ENCODE measurements at places on chromosomes 11 and 22.

GRCh38 chr11:100581318-100581717, 105.8 kb upstream of the ARHGAP42 start:
- no peak for DNase-seq

- DNase-seq, result peak; percentile 24
These were observed 42.3 kb upstream of the LINC01488 start for GRCh38 chr11:69439127-69439526.

GRCh38 chr11:70788248-70789022, 390.1 kb downstream of the CTTN start:
- DNase-seq, result no peak

- DNase-seq, result no peak
These were observed 21.5 kb downstream of the KCTD21 start for GRCh38 chr11:78166855-78167469.

- DNase-seq, result no peak
These were observed 30.1 kb downstream of the TIMP3 start for GRCh38 chr22:32831584-32831983.

DNA sequence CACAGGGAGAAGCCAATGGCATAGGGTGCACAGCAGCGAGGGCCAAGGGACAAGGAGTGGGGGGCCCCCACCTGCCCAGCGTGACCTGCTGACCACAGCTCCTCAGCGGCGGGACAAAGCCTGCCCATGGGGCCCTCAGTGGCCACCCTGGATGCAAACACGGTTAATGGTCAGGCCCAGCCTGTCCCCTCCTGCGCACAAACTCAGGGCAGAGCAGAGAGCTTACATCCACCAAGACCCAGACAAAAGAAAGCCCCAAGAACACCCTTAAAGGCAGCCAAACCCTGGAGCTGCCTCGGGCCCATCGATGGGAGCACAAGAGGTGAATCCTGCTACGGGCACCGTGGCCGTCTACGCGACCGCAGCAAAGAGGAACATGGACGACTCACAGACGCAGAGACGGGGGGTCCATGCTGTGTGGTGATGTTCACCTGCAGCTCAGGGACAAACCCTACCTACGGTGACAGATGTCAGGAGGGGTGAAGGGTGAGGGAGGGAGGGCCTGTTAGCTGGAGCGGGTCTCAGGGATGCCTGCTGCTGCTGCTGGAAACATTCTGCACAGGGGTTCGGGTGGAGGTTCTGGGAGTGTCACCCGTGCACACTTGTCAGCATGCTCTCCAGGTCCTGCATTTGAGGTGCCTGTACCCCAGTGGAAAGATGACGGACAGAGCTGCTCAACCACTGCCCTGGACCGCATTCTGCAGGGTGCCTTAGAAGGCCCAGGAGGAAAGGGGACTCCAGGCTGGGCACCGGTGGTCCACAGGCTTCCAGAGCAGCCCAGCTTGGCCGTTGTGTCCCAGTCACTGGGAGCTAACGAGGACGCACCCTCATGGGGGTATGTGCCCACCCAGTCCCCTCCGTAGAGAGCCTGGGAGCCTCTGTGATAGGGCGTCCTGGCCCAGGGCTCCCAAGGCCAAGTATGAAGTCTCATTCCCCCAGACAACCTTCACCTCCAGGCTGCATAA, 11.6 kb downstream of the ASCL2 start:
- no peak for DNase-seq

- DNase-seq, result no peak
These were observed 12.2 kb downstream of the FAR1 start for GRCh38 chr11:13680501-13681264.

DNA sequence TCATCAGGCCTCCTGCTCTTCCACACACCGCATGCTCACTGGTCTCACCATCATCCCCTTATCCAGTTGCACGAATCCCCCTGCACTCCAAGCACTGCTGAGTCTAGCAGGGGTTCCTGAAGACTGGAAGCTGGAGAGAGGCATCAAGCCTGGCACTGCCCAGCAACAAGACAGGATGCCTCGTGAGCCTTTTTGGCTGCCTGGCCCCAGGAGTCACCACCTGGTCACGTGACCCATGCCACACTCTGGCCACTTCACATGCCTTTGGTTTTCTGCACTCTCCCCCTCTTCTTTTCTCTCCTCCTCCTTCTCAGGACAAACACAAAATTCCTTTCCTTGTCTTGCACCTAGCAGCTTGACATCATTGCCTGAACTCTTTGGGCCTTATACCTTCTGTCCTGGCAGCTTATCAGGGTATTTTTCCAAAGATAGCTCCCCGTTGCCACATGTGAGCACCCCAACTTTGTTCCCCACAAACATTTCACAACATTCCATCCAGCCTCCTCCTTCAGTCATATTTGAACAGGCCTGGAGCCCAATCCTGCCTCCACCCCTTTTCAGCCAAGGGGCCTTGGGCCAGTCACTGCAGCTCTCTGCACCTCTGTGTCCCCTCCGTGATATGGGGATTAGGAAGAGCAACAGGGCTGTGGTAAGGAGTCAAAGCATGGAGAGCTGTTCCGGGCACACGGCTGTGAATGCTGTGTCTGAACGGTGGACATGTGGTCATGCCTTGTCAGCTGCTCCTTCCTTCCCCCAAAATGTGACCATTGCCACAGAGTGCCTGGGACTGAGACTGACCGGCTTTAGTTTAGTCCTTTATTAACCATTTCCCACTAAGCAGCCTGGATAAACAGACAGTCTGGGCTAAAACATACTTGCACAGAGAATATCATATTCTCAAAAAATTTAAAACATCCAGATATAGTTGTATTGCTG, 2.8 kb upstream of the PACSIN2 start:
- DNase-seq, result no peak

DNA sequence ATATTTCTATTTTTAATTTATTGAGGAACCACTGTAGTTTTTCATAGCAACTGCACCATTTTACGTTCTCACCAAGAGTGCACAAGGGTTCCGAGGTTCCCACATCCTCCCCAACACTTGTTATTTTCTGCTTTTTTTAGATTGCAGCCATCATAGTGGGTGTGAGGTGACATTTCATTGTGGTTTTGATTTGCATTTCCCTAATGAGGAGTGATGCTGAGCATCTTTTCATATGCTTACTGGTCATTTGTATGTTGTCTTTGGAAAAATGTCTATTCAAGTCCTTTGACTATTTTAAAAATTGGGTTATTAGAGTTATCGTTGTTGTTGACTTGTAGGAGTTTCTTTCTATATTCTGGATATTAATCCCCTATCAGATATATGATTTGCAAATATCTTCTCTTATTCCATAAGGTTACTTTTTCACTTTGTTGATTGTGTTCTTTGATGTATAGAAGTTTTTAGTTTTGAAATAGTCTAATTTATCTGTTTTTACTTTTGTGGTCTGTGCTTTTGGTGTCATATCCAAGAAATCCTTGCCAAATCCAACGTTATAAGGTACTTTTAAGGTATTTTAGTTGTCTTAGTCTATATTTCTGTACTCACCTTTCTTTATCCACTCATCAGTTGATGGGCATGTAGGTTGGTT, 9.0 kb downstream of the NEAT1 start:
- DNase-seq, result peak; percentile 8

GRCh38 chr11:63243533-63243932, at the start of gene SLC22A25:
TSS of gene SLC22A25 (minus strand) at chr11:63243599. CDS start at chr11:63229652, 13,947 bp downstream.
- no peak for DNase-seq

- DNase-seq, result peak; percentile 72
These were observed 9.6 kb upstream of the PDE2A start for GRCh38 chr11:72683782-72684200.

GRCh38 chr11:119683783-119684182, 45.2 kb downstream of the NECTIN1 start:
- DNase-seq, result no peak

GRCh38 chr11:6962673-6963072, 36.4 kb downstream of the ZNF215 start:
- no peak for DNase-seq

DNA sequence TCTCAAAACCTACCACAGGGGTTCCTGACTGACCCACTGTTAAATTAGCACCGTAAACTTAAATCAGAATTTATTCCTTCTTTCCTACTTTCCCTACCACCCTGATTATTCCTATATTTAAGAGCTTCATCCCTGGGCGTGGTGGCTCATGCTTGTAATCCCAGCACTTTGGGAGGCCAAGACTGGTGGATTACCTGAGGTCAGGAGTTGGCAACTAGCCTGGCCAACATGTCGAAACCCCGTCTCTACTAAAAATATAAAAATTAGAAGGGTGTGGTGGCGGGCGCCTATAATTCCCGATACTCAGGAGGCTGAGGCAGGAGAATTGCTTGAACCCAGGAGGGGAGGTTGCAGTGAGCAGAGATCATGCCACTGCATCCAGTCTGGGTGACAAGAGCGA, 20.3 kb downstream of the ALG9 start:
- no peak for DNase-seq

- DNase-seq, result no peak
These were observed 113.6 kb downstream of the DYNC2H1 start for GRCh38 chr11:103222806-103223205.

DNA sequence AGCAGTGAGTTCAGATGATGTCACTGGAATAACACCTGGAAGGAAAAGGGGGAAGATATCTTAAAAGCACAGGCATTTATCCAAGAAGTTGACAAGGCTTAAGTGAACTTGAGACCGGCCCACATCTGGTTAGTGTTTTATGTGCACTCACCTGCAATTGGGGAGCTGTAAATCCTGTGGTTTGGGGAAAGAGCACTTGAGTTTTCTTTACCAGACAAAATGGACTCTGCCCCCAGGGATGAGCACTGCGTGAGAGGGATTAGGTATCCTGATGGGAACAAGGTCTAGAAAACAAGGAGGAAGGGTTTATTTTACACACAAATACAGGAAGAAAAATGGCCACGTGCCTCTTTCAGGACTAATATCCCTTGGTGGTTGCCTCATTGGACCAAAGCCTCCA, 15.2 kb downstream of the E2F8 start:
- DNase-seq, result no peak

DNA sequence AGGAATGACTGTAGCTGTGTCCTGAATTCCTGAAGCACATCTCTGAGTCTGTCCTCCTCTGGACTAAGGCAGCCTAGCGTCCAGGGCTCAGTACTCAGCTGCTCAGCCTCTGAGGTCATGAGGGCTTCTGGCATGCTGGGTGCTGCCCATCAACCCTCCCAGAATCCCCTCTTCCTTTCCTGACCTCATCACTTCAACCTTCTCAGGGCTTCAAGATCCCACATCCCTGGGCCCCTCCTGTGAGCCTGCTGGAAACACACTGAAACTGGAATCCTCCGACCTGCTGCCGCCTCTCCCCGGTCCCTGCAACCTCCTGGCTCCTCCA, 803 bp downstream of the KRTAP5-8 start:
- no peak for DNase-seq

GRCh38 chr11:67303132-67303834, at the start of gene SSH3:
TSS of gene SSH3 (plus strand) at chr11:67303530. CDS start at chr11:67303626, 96 bp downstream.
- peak; percentile 74 for DNase-seq

- DNase-seq, result no peak
These were observed 7.0 kb upstream of the SIDT2 start for GRCh38 chr11:117171404-117172061.

GRCh38 chr11:96015906-96016565, 92.1 kb upstream of the MTMR2 start:
- no peak for DNase-seq

DNA sequence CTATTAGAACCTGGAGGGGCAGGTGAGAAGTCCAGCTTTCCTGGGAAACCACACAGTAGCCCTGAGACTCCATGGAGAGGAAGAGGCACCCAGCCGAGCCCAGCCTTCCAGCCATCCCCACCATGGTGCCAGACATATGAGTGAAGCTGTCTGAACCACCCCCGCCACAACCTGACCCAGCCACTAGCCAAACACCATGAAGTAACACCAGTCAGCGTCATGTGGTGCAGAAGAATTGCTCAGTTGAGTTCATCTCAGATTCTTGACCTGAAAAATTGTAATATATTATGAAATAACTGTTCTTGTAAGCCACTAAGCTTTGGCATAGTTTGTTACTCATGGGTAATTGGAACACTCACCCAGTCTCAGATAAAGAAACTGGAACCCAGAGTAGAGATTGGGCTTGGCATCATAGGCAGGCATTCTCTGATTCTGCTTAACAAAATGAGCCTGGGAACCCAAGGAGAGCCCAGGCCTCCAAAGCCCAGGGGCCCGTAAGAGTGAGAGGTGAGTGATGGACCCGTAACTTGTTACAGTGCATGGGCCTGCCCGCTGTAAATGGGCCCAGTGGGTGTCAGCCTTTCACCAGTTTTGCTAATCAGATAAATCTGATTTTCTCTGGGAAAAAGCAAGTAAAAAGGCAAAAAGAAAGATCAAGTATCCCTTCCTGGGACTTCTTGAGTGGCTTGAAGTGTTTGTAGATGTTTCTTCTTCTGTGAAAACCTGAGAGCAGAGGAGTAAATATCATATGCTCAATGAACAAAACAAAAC, 305.5 kb downstream of the DDX10 start:
- DNase-seq, result no peak

DNA sequence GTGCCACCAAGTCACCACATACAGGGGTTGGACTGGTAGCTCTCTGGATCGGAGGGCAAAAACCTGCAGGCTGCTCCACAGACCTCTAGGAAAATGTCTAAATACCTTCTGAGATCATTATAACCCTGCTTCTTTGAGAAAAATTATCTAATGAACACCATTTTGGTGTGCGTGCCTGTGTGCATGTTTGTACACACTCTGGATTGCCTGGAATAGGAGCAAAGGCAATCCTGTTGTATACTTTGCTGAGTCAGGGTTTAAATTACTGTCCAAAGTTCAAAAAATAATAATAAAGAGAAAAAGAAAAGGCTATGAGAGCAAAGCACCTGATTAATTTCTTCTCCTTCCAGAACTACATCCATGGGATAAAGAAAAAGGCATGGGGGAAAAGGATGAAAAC, 11.0 kb downstream of the JAML start:
- no peak for DNase-seq

DNA sequence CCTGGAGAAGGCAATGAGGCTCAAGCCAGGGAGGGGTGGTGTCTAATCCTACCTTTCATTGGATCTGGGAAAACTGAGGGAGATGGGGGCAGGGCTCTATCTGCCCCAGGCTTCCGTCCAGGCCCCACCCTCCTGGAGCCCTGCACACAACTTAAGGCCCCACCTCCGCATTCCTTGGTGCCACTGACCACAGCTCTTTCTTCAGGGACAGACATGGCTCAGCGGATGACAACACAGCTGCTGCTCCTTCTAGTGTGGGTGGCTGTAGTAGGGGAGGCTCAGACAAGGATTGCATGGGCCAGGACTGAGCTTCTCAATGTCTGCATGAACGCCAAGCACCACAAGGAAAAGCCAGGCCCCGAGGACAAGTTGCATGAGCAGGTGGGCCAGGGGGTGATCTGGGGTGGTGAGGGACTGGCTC, at the start of gene FOLR1:
Gene FOLR1 (plus strand): TSS at position 180 of the 421 bp plus-strand sequence. CDS start 34 bp downstream, at position 214.
- no peak for DNase-seq

Data from left hindlimb (tissue), 1 donor.